Iris pigment epithelial cell (primary cell): ENCODE measurements at places on chromosomes 16 and 17.

GRCh38 chr17:43562679-43563599 is 16.8 kb upstream of the ETV4 start:
- DNase-seq: no peak

GRCh38 chr16:79607587-79607986 is 7.0 kb upstream of the MAF start:
- peak; percentile 57 for DNase-seq

- DNase-seq: no peak
Measured at GRCh38 chr17:83032781-83033180, 46.6 kb upstream of the METRNL start.

DNA sequence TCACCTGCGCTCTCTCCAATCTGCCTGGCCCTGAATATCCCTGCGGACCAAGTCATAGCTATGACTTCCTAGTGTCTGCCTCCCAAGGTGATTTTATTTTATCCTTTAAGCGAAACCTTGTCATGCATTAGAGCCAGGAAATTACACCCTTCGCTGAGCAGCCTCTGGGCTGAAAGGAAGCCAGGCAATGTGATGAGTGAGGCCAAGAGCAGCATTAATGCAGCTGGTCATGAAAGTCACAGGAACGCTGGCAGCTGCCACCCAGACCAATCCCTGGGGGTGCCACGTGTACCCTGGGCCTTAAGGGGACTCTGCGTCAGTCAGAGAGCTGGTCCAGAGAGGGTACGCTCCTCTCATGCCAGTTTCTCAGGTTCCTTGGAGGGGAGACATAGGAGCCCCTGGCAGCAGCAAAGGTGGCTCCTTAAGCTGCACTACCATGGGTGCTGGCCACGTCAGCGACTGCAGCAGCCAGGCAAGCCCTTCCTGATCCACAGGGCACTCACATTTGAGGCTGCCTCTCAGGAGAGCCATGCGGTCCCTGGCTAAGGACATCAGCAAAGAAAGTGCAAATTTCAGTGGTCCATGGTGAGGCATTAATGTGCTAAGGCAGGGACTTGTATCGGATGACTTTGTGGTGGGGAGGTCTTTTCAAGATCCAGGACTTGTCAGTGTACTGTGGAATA is 42.7 kb upstream of the WSCD1 start:
- no peak for DNase-seq

DNA sequence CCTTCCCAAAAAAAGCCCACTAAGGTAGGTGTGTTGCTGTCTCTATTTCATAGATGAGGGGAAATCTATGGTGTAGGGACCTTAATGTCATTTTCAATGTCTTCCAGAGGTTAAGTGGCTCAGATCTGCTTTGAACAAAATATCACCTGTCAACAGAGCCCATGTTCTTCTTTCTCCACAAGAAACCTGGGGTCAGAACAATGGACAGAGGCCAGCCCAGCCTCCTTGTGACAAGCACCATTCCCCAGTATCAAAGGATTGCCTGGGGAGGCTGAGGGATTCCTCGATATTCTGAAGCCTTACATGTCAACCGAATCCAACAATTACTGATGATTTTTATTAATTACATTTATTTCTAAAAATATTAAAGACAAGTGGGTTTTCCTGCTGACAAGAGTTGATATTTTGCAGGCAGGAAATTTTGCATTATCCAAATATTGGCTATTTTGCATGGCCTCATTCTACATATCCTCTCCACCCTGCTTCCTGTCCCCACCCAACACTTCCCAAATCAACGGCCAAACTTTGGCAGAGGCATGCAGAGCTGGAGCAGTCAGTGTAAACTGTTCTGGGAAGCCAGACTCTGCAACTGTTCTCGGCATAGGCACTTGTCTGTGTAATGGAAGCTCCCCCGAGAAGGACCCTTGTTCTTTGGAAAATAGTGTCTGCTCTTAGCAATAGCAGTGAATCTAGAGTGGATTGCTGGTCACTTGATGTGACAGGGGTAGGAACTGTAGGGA is 281.5 kb downstream of the HS3ST3A1 start:
- no peak for DNase-seq

- no peak for DNase-seq
Measured at GRCh38 chr17:38364741-38365140, 13.1 kb downstream of the SOCS7 start.

DNA sequence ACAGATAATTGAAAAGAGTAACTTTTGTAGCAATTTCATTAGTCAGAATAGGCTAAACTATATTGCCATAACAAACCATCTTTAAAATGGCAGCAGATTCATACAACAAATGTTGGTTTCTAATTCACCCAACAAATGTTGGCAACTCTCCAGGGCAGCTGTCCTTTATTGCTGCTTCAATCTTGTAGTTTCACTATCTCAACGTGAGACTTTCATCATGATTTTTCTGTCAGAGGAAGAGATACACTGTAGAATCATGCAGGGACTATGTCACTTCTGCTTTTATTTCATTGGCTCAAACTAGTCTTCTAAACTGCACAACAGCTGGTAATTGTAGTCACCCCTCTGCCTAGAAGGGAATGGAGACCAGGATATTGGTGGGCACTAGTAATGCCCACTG is 174.2 kb downstream of the TANC2 start:
- DNase-seq: peak; percentile 65

DNA sequence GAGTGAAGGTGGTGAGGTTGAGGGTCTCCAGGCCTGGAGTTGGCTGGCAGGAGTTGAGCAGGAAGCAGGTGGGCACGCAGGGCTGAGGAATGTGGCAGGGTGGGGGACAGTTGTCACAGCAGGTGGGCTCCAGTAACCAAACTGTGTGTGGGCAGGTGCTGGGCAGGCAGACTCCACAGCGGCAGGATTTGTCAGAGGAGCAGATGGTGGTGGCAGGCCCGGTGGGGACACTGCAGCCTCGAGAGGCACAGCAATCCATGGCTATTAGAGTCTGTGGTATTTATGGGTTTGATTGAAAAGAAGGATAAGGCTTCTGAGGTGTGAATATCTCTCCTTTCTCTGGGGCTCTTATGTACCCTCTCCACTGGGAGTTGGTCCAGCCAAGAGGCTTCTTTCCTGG is at the start of gene KRTAP3-3:
Gene KRTAP3-3, minus strand, starts transcription at position 326 of the 400 bp plus-strand sequence. Its CDS starts 67 bp downstream, at position 259.
- DNase-seq: no peak

DNA sequence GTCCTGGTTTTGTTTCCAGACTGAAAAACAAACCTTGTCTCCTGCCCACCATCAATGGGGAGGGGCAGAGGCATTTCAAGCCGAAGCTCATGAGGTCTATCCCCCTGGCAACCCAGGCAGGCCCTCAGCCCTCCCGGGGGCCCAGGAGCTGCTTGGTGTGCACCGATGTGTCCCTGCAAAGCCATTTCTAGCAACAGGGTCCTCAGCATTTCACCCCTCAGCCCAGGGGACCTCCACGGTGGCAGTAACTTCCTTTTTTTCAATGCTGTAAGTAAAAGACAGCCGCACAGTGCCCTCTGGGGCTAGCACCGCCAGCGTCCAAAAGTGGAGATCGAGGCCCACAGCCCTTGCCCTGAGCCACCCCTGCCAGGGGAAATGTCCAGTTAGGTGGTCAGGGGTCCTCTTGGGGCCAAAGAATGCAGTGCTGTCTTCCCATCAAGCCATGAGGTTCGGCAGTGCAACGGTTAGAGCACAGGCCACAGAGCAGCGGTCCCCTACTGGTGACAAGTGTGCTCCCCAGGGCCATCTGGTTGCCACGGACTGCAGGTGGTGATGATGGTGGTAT is 79.9 kb downstream of the LITAF start:
- no peak for DNase-seq

DNA sequence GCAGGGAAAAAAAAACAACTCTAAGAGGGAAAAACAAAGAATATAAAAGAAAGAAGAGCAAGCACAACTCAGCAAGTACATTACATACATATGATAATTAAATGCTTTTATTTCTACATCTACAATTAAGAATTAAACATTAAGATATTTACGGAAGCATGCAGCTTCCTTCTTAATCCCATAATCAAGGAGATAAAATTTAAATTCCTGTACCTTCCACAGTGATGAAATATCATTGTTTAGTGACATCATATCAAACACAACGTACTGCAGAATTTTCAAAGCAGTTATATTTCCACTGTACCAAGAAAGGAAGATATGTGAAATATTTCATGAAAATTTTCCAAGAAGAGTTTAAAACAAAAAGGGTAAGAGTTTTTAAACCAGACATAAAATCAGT is 26.0 kb downstream of the KANSL1 start:
- peak; percentile 33 for DNase-seq

DNA sequence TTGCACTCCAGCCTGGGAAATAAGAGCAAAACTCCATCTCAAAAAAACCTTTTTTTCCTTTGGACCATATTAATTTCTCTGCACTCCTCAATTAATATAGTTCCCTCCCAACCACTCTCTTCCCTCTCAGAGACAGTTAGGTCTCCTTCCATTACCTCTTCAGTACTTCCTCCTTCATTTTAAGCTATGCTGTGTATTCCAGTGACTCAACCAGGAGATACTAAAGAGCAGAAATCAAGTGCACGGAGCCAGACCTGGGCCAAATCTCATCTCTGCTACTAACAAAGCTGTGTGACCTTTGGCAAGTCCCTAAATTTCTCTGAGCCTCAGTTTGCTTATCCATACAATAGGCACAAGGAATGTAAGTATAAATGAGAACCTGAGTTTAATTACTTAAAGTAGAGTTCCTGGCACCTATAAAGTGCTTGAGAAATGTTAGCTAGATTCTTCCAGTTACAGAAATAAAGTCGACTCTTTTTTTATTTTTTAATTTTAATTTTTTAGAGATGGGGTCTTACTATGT is 8.5 kb downstream of the PECAM1 start:
- no peak for DNase-seq

DNA sequence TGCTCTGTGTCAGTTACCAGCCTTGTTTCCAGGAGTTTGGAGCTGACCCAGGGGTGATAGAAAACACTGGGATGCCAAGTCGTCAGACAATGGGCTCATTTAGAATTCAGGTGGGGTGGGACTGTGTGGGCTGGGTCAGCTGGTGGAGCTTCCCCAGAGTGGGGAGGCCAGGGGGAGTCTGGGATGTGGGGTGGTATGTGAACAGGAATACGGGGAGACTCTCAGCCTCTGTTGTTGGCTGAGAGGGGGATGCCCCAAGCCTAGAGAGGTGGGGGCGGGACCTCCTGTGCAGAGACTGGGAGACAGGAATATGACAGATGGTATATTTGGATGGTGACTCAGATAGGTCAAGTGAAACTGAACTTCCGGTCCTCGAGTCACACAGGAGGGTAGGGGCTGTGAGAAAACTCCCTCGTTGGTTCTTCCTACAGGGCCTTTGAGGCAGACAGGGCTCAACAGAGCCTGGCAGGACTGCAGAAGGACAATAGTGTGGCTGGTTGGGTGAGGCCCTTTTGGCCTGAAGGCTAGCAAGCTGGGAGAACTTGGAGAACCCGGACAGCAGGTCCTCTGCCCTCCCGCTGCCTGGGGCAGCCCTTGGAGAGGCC is 23.7 kb downstream of the CDH1 start:
- DNase-seq: peak; percentile 42

DNA sequence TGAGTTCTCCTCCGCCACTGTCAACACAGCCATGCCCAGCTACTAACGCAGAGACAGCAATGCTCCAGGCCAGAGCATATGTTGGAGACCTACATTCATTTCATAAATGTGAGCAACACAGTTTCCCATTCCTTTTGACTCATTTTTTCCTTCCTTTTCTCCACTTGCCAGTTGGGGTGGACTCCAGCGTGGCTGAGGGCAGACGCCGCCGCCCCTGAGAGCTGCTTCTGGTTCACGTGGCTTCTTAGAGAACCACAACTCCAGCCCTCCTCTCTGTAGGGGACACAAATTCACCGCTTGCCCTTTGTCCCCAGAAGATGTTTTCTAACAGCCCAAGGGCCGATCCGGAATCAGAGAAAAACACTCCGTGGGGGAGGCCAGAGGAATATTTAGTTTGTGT is 45.8 kb upstream of the ZCCHC14 start:
- peak; percentile 47 for DNase-seq

GRCh38 chr17:42378959-42379594 is 9.2 kb downstream of the STAT3 start:
- DNase-seq: peak; percentile 45
